ENCODE measurements at places on chromosomes 2 and 18. TPM values are rescaled to one million over a fixed set of nuclear protein-coding genes. Genes with fewer than 3 reads are reported as not detected.

Gene CLIP4
- total RNA-seq, result 0.77 TPM

DNA sequence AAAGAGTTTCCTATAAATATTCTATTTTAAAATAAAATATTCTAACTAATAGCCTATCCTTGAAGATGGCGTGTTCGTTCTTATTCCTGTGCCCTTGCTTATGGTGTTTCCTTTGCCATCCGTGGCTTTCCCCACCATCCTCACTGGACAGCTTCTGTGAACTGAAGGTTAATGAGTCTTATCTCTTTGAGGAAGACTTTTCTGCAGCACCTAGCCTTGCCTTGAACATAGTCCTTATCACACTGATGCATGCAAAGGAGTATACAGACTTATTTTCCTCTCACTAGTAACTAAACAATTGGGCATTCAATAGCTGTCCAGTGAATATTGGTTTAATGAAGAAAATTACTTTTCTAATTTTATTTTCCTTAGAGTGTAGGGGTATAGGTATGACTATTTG is 88.1 kb downstream of the GULP1 start:
- H3K4me3 ChIP-seq, result no peak overlapping the region
- DNase-seq, result no peak
- H3K27me3 ChIP-seq, result no peaks in the 10 kb centered on the region
- no peaks in the 10 kb centered on the region for H3K4me1 ChIP-seq

GRCh38 chr2:121689356-121689755 is 40.1 kb upstream of the CLASP1 start:
- H3K27me3 ChIP-seq, result no peaks in the 10 kb centered on the region
- H3K4me1 ChIP-seq, result peaks cover 4% of the 10 kb centered on the region
- H3K27ac ChIP-seq, result no peak overlapping the region
- H3K4me3 ChIP-seq, result no peak overlapping the region
- no peak for DNase-seq
- H3K36me3 ChIP-seq, result peaks cover 5% of the 10 kb centered on the region

Gene KATNAL2
- 20.1 TPM for total RNA-seq

- H3K4me1 ChIP-seq, result no peaks in the 10 kb centered on the region
- no peaks in the 10 kb centered on the region for H3K36me3 ChIP-seq
- H3K27me3 ChIP-seq, result no peaks in the 10 kb centered on the region
- H3K4me3 ChIP-seq, result no peak overlapping the region
Observed at GRCh38 chr2:196415384-196415783, 224.1 kb upstream of the CCDC150 start.

Gene VAMP8
- total RNA-seq, result 33.4 TPM

Gene OR6B2
- total RNA-seq, result not detected

GRCh38 chr18:76391038-76391437 is 104.0 kb downstream of the ZNF516 start:
- no peak for DNase-seq
- no peaks in the 10 kb centered on the region for H3K27me3 ChIP-seq
- H3K4me1 ChIP-seq, result no peaks in the 10 kb centered on the region
- H3K36me3 ChIP-seq, result no peaks in the 10 kb centered on the region

- H3K4me3 ChIP-seq, result no peak overlapping the region
- H3K36me3 ChIP-seq, result peaks cover 4% of the 10 kb centered on the region
- peaks cover 6% of the 10 kb centered on the region for H3K4me1 ChIP-seq
- H3K27me3 ChIP-seq, result no peaks in the 10 kb centered on the region
- H3K27ac ChIP-seq, result no peak overlapping the region
- no peak for DNase-seq
Observed at GRCh38 chr2:235623111-235623510, 129.3 kb downstream of the AGAP1 start.

DNA sequence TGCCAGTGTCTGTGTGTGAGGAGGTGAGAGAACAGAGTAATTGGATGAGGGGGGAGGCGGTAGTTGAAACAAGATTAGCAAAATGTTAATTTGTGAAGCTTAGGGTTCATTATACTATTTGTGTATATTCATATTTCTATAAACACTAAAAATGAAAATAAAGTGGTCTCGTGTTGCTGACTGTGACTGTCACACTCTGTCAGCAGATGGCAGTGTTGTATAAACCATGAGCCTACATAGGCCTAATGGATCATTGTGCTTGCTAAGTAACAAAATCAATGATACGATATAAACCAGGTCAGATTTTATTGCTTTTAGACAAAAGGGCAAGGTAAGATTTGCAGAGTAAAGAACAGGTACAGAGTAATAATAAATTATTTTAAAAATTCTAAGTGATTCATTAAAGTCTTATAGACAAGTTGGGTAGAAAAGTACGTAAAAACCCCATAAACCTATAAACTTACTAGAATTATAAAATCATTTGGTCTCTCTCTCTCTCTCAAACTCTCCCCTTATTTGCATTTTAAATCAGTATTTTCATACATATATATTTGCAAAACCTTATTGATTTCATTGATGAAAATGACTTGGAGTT is 182.7 kb downstream of the RPIA start:
- H3K27me3 ChIP-seq, result no peaks in the 10 kb centered on the region
- DNase-seq, result no peak
- no peak overlapping the region for H3K27ac ChIP-seq
- no peaks in the 10 kb centered on the region for H3K4me1 ChIP-seq
- H3K36me3 ChIP-seq, result peaks cover 5% of the 10 kb centered on the region

Gene TLX2
- 0.20 TPM for total RNA-seq

Gene EMILIN1
- total RNA-seq, result 1.2 TPM

Gene CPLX4
- not detected for total RNA-seq

Gene CHRNA1
- total RNA-seq, result not detected

GRCh38 chr2:19963386-19963785 is 26.5 kb downstream of the WDR35 start:
- H3K4me1 ChIP-seq, result no peaks in the 10 kb centered on the region
- no peaks in the 10 kb centered on the region for H3K27me3 ChIP-seq
- no peak for DNase-seq
- no peak overlapping the region for H3K4me3 ChIP-seq
- H3K36me3 ChIP-seq, result peaks cover 5% of the 10 kb centered on the region

GRCh38 chr2:193988784-193989183 is 1668.2 kb upstream of the SLC39A10 start:
- H3K27me3 ChIP-seq, result no peaks in the 10 kb centered on the region
- DNase-seq, result no peak
- no peak overlapping the region for H3K27ac ChIP-seq
- H3K4me3 ChIP-seq, result no peak overlapping the region

DNA sequence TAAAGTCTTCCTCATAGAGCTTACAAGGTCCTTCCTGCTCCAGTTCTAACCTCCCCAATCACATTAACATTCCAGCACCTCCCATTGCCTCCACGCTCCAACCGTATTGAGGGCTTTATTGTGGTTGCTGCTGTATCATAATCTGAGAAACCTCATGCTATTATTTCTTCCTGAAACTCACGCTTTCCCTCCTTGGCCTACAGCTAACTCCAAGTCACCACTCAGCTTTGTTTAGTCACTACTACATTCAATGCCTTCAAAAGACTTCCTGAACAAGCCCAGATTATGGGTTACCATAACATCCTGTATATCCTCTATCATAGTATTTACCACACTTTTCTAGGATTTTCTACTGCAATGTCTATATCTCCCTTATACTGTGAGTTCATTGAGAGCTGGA is 230.4 kb downstream of the IKZF2 start:
- H3K4me1 ChIP-seq, result no peaks in the 10 kb centered on the region
- peaks cover 4% of the 10 kb centered on the region for H3K36me3 ChIP-seq
- no peak for DNase-seq
- no peak overlapping the region for H3K4me3 ChIP-seq
- no peak overlapping the region for H3K27ac ChIP-seq
- no peaks in the 10 kb centered on the region for H3K27me3 ChIP-seq

Gene MAPK4
- total RNA-seq, result 1.9 TPM

- H3K4me3 ChIP-seq, result no peak overlapping the region
- H3K4me1 ChIP-seq, result no peaks in the 10 kb centered on the region
- no peaks in the 10 kb centered on the region for H3K36me3 ChIP-seq
- H3K27ac ChIP-seq, result no peak overlapping the region
Observed at GRCh38 chr18:38847326-38847725, 1281.7 kb upstream of the CELF4 start.

Gene DSG1
- not detected for total RNA-seq

Gene SANBR
- 8.9 TPM for total RNA-seq

DNA sequence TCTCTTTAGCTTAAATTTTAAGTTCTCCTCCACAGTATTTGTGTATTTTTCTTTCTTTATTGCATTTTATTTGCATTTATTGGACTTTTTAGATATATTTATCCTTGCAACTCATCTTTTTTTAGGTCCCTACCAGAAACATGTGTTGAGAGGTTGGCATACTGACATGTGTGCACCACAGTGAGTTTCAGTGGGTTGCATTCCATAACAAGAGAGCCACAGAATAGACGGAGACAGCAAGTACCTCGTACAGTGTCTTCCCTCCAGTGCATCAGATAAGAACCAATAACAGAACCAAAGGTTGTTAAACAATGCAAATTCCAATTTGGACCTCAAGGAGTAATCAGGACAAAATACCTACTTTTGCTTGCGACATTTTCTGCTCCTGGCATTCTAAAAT is 111.9 kb downstream of the DNAH7 start:
- H3K4me3 ChIP-seq, result no peak overlapping the region
- no peaks in the 10 kb centered on the region for H3K4me1 ChIP-seq
- no peaks in the 10 kb centered on the region for H3K36me3 ChIP-seq
- DNase-seq, result no peak

DNA sequence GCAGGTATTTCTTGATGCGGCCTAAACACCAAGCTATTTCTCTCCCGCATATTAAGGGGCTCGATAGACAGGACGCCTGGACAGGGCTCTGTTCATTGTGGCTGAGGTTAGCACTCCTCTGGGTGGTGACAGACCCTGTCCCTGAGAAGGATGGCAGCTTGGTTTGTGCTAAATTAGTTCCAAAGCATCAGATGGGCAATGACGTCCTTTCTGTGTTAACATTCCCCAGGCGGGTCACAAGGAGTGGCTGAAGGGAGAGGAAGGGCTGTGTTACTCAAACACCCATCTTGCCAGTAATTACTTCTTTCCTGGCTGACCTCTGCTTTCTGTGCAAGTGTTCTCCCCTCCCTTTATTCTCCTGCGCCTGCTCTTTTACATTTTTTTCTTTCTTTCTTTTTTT is 75.0 kb downstream of the TMEM247 start:
- H3K4me1 ChIP-seq, result peaks cover 9% of the 10 kb centered on the region
- no peak overlapping the region for H3K27ac ChIP-seq
- H3K27me3 ChIP-seq, result no peaks in the 10 kb centered on the region
- no peak overlapping the region for H3K4me3 ChIP-seq
- peaks cover 16% of the 10 kb centered on the region for H3K36me3 ChIP-seq

Gene LIMS3
- 0.46 TPM for total RNA-seq

DNA sequence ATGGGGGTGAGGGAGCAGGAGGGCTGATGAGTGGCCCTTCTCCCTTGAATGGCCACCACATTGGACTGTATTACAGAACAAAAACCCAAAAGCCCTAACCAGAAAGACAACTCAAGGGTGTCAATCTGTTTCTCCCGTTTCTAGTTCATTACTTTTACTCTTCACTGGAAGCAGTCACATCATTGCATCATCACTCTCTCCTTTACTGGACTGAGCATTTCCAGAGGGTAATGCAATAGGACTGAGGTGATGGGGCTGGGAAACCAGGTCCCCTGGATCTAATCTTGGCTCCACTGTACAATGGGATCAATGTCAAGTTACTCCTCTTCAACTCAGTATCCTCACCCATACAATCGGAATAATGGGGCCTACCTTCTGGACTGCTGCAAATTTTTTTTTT is 56.1 kb downstream of the BCL2 start:
- no peak for DNase-seq
- H3K27ac ChIP-seq, result no peak overlapping the region
- H3K27me3 ChIP-seq, result no peaks in the 10 kb centered on the region
- no peaks in the 10 kb centered on the region for H3K4me1 ChIP-seq
- no peak overlapping the region for H3K4me3 ChIP-seq

DNA sequence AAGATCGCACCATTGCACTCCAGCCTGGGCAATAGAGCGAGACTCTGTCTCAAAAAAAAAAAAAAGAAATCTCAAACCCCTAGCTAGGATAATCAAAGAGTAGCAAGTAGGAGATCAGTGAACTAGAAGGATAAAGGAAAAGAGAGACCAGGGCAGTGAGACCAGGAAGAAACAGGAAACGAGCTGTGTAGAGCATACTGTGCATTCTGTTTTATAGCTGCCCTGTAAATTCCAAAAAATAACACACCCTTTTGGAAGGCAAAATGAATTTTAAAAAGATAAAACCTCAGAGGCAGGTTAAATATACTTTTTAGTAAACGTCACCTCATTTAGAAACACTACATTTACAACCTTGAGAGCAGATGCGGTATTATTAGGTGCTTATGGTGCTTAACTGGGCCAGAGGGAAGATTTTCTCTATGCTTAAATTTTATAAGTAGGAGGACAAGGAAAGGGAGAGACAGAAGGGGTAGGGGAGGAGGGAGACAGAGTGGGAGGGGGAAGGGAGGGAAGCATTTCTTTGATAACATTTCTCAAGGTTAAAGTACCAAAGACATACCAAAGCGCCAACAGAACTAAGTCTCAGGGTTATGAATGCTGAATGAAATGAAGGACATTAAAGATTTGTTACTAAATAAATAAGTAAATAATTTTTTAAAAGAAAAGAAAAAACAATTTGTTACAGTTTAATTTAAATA is 30.1 kb downstream of the FEZ2 start:
- H3K4me3 ChIP-seq, result no peak overlapping the region
- no peak overlapping the region for H3K27ac ChIP-seq
- peaks cover 2% of the 10 kb centered on the region for H3K4me1 ChIP-seq
- no peak for DNase-seq
- peaks cover 28% of the 10 kb centered on the region for H3K36me3 ChIP-seq
